ENCODE measurements at places on chromosomes 1 and 21. TPM values are rescaled to one million over a fixed set of nuclear protein-coding genes. Genes with fewer than 3 reads are reported as not detected.
A peak's percentile ranks its signal among the peaks of the same experiment; 100 is the strongest.

Gene MYBPH
- not detected for total RNA-seq

Gene ANGPTL3
- total RNA-seq: not detected

Gene CD164L2
- total RNA-seq: not detected

Gene ECM1
- 1.9 TPM for total RNA-seq

- no peak overlapping the region for H3K27ac ChIP-seq
- no peak overlapping the region for H3K4me3 ChIP-seq
- no peaks in the 10 kb centered on the region for H3K27me3 ChIP-seq
- DNase-seq: no peak
- H3K4me1 ChIP-seq: peaks cover 31% of the 10 kb centered on the region
Measured at GRCh38 chr1:38153066-38153777, 106.6 kb upstream of the POU3F1 start.

- H3K27ac ChIP-seq: no peak overlapping the region
- no peaks in the 10 kb centered on the region for H3K27me3 ChIP-seq
- H3K4me3 ChIP-seq: no peak overlapping the region
- H3K36me3 ChIP-seq: no peaks in the 10 kb centered on the region
Measured at GRCh38 chr1:101915597-101915996, 81.1 kb downstream of the OLFM3 start.

- no peaks in the 10 kb centered on the region for H3K4me1 ChIP-seq
- DNase-seq: no peak
- H3K36me3 ChIP-seq: no peaks in the 10 kb centered on the region
- H3K27ac ChIP-seq: no peak overlapping the region
- no peaks in the 10 kb centered on the region for H3K27me3 ChIP-seq
Measured at GRCh38 chr1:53398091-53398490, 61.1 kb upstream of the DMRTB1 start.

GRCh38 chr1:12346483-12347151 lies 116.8 kb downstream of the VPS13D start:
- no peak overlapping the region for H3K4me3 ChIP-seq
- H3K27ac ChIP-seq: no peak overlapping the region
- H3K27me3 ChIP-seq: no peaks in the 10 kb centered on the region
- peaks cover 43% of the 10 kb centered on the region for H3K36me3 ChIP-seq
- H3K4me1 ChIP-seq: peaks cover 22% of the 10 kb centered on the region
- no peak for DNase-seq

- no peaks in the 10 kb centered on the region for H3K36me3 ChIP-seq
- H3K27ac ChIP-seq: no peak overlapping the region
- no peaks in the 10 kb centered on the region for H3K27me3 ChIP-seq
- no peak overlapping the region for H3K4me3 ChIP-seq
- no peaks in the 10 kb centered on the region for H3K4me1 ChIP-seq
Measured at GRCh38 chr21:38266732-38267131, 9.9 kb downstream of the KCNJ15 start.

DNA sequence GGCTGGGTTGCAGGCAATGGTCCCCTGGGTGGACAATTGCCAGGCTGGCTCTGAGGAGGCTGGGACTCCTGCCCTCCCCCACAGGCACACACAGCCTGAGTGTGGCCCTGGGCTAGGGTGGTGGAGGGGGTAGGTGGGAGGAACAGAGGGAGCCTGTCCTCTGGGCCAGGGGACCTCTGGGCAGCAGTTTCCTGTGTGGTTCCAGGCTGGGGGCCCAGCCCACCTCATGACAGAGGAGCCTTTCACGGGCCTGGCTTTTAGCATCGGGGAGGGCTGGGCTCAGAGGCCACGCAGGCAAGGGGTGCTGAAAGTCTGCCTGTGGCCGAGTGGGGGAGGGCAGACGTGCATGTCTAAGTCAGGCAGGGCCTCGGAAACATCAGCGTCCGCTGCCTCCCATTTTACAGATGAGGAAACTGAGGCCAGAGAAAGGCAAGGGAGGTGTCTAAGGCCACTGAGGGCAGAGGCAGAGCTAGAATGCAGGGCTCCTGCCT lies 7.0 kb downstream of the EXTL1 start:
- no peaks in the 10 kb centered on the region for H3K4me1 ChIP-seq
- H3K27me3 ChIP-seq: peaks cover 11% of the 10 kb centered on the region
- no peak overlapping the region for H3K4me3 ChIP-seq
- H3K36me3 ChIP-seq: no peaks in the 10 kb centered on the region

DNA sequence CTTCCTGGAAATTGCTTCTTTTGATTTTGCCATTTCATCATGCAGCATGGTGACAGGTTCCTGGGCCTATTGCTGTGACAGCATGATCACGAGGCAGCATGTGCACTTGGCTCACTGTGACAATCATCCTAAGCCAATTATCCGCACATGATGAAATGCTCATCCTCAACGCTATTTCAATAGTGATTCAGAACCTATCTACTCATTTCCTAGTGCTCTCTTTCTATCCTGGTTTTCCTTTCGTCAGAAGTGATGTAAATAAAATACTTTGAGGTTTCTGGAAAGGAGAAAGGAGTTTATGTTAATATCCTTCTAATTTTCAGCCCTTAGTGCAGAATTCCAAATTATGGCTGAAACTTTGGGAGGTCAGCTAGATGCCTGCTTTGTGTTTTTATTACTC lies 110.6 kb upstream of the ADAMTS5 start:
- DNase-seq: no peak
- no peak overlapping the region for H3K4me3 ChIP-seq
- H3K27ac ChIP-seq: no peak overlapping the region
- no peaks in the 10 kb centered on the region for H3K4me1 ChIP-seq

DNA sequence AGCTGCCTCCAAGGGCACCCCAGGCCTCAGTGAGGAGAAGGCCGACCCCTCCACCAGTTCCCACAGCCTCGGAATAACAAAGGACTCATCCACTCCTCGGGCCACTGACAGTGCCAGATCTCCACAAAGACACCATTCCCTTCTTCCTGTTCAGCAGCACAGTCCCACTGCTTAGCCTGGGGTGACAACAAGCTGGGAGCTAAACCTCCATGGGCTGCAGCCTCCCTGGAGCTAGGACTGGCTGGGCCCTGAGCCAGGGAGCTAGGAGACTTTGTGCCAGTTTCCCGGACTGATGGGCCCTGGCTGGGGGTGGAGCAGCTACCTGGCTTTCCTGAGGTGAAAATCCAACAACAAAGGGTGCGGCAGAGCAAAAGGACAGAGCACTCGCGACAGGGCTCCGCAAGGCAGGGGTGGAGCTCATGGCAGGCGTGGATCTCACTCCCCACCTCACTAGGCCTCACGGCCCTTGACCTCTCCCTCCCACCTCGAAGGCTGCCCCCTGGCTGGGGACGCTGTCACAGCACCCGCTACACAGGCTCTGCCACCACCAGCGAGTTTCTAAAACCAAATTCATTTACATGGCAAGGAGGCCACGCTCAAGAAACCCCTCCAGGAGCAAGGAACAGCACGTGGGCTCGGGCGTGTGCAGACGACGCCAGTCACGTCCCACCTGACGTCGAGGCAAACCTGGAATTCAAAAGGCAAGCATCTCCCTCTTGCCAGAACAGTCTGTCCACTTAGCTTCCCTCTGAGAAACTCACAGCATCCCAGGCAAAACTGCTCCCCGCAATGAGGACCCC lies 13.8 kb downstream of the SLC35E2B start:
- no peak overlapping the region for H3K4me3 ChIP-seq
- DNase-seq: peak; percentile 67
- H3K36me3 ChIP-seq: no peaks in the 10 kb centered on the region
- H3K27ac ChIP-seq: peak overlapping the region; percentile 74
- H3K27me3 ChIP-seq: no peaks in the 10 kb centered on the region

DNA sequence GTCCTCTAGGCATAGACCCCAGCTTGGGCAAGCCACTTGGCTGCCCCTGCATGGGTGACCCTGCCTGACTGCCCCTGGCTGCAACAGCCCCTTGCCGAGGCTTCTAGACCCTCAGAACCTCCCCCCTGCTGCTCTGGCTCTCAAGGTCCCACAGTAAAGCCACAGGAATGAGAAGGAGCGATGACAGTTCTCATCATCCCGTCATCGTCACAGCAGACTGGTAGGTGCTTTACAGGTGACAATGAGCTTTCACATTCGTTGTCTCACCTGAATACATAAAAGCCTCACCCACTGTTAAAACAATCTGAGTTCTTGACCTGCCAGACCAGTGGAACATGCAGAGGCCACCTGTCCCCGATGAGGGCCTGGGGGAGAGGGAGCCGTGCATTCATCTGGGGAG lies 36.0 kb upstream of the GPR157 start:
- H3K36me3 ChIP-seq: no peaks in the 10 kb centered on the region
- no peak for DNase-seq
- H3K27ac ChIP-seq: no peak overlapping the region
- no peak overlapping the region for H3K4me3 ChIP-seq
- peaks cover 20% of the 10 kb centered on the region for H3K4me1 ChIP-seq
- no peaks in the 10 kb centered on the region for H3K27me3 ChIP-seq

GRCh38 chr1:206579747-206580437 lies 32.4 kb downstream of the EIF2D start:
- H3K27ac ChIP-seq: peak overlapping the region; percentile 96
- H3K4me3 ChIP-seq: peak overlapping the region; percentile 3
- H3K36me3 ChIP-seq: peaks cover 41% of the 10 kb centered on the region
- peaks cover 91% of the 10 kb centered on the region for H3K4me1 ChIP-seq
- peak; percentile 93 for DNase-seq

DNA sequence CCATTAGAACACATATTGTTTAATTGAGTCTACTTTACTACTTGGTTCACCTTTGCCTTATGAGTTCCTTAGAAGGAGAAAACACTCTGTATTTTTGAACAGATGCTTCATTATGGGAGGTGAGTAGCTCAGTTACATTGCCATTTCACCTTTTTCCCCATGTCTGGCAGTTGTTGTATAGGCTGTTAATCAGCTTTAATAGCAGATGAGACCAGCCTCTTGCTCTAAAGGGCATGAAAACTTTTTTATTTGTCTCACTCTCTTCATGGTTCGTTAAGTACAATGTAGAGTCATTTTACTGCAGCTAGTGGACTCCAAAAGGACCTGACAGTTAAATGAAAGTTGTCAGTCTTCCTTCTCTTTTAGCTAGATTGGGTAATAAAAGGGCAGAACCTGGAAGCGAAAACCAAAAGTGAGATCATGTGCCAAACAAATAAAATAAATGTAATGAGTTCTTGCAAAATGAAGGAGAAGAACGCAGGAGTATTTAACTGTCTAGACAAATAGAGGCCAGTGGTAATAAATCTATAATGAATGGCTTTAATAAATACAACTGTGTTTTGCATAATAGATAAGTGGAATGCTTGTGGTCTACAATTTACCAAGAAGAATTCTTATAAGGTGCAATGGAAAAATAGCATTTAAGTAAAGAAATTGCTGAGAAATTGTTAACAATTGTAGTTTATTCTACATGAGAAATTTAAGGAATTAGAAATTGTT lies 180.0 kb upstream of the NEGR1 start:
- no peaks in the 10 kb centered on the region for H3K4me1 ChIP-seq
- H3K27ac ChIP-seq: no peak overlapping the region
- no peaks in the 10 kb centered on the region for H3K27me3 ChIP-seq
- H3K36me3 ChIP-seq: no peaks in the 10 kb centered on the region

All from B cell (primary cell).